Renal pelvis (tissue), 12 donors: ENCODE measurements at places on chromosomes 6 and 20. TPM values are rescaled to one million over a fixed set of nuclear protein-coding genes. Genes with fewer than 3 reads are reported as not detected.

GRCh38 chr20:33645072-33645358 is 17.1 kb upstream of the C20orf144 start:
- no peak for DNase-seq

DNA sequence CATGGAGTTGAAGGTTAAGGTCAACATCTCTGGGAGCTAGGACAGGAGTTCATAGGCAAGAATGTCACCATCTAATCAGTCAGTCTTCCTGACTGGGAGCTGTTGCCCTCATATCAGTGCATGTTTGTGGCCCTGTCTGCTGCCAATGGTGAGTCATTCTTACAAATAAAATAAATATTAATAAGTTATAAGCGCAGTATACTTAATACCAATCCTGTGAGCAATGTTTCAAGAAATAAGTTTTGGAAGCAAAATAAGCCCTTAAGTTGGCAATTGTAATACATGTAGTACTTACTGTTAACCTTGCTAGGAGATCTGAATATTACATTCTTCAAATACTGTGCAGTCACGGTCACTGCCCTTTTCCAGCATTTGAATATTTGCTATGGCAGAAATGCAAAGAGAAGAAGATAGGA is 20.2 kb upstream of the MDGA1 start:
- no peak for DNase-seq

- no peak for DNase-seq
Observed at GRCh38 chr6:41040940-41041536, 1.2 kb upstream of the TSPO2 start.

DNA sequence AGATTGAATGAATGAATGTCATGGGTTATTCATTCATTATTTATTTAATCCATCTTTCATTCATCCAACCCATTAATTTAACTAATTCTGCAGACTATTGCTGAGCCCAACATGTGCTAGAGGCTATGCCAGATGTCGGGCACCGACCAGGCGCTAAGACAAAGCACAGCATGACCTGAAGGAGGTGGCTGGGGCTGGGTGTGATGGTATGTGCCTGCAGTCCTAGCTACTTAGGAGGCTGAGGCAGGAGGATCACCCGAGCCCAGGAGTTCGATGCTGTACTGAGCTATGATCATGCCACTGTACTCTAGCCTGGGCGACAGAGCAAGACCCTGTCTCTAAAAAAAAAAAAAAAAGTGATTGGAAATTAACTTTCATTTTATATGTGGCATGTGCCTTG is 5.7 kb upstream of the SLC22A7 start:
- no peak for DNase-seq

DNA sequence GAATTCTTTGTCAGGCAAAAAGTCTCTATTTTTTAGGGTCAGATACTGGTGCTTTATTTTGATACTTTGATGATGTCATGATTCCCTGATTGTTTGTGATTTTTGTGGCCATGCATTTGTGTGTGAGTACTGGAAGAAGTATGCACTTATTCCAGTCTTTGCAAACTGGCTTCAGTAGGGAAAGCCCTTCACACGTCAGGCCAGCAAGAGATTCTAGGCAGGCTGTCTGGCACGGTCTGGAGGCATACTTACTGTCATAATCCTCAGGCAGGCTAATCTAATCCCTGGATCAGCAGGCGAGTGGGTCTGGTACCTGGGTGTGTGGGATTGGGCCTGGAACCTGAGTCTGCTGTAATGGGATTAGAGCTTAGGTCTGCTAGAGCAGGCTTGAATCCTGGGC is 391.8 kb upstream of the MMS22L start:
- no peak for DNase-seq

- no peak for DNase-seq
Observed at GRCh38 chr6:39366931-39367618, 44.6 kb upstream of the KCNK16 start.

DNA sequence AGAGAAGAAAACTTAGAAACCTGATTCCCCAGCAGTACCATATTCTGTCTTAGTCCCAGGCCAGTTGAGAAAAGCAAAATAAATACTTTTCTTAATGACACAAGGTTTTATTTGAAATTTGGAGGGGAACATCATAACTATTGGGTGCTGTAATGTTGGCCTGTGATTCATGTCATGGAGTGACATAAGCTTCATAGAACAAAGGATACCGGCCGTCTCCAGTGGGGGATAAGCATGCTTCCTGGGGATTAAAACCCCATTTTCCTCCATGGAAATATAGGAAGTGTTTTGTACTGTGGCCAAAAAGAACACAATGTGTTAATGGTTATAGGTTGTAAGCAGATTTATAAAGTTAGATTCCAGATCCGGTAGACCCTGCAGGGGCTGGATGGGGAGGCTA is 18.0 kb downstream of the MTHFD1L start:
- no peak for DNase-seq

DNA sequence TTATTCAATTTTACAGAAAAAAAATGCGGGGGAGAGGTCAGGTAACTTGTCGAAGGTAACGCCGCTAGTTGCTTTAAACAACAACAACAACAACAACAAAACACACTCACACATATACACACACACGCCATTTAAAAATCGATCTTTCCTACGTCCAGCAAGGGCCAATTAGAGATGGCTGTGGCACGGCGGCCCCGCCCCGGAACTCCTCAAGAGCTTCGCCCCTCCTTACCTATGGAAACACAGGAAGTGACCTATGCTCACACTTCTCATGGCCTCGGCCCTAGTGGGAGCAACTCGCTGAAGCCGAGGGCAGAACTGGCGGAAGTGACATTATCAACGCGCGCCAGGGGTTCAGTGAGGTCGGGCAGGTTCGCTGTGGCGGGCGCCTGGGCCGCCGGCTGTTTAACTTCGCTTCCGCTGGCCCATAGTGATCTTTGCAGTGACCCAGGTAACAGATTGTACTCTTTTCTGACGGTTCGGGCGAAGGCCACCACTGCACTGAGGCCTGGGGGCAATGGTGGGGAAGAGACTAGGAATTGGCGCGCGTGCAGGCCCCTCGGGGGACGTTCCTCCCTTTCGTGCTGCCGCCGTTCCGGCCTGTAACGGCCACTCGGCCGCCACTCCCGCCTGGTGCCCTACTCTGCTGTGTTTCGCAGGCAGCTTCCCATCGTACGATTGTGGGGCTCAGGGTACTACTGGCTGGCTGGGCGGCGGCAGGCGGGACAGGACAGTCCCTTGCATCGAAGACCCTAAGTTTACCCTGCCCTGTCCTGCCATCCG is at the start of gene TBP:
Gene TBP (plus strand): TSS at position 357 of the 783 bp plus-strand sequence. CDS start 2,661 bp downstream, outside the sequence.
- peak; percentile 98 for DNase-seq

DNA sequence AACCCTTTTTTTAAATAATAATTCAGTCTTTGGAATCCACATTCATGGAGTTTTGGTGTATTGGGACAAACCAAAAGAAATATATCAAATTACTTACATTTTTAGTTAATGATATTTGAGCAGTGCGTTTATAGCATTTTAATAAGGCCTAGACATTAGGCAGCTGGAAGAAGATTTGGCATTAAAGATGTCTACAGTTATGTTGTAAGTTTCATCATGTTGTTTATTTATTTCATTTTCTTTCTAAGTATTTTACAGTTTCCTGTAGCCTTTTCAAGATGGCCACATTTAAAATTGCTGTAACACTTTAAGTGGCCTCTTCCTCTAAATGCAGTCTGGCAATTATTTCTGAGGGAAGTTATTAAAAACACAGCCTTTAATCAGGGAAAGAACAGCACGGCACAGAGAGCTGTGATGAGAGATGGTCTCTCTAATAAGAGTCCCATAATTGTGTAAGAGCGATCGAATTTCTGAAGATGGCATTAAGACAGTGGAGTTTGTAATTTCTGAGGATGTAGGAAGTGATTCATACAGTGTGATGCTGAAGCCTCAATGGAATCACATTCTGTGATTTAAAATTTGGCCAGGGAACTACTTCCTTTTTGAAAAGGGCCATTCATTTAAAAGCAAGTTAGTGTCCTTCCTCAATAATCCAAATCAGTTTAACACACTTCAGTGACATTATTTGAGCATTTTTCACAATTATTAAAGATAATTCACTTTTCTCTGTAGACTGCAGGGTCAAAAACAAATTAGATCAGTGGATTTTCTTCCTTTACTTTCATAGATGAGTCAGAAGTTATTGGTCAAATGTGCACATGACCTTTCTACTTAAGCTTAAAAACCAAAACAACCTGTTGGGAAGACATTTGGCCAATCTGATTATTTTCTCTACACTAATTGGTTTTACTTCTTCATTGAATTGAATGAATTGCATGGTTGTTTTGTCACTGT is 52.4 kb upstream of the EDN3 start:
- no peak for DNase-seq

- no peak for DNase-seq
Observed at GRCh38 chr6:18314317-18314997, 50.1 kb upstream of the DEK start.

DNA sequence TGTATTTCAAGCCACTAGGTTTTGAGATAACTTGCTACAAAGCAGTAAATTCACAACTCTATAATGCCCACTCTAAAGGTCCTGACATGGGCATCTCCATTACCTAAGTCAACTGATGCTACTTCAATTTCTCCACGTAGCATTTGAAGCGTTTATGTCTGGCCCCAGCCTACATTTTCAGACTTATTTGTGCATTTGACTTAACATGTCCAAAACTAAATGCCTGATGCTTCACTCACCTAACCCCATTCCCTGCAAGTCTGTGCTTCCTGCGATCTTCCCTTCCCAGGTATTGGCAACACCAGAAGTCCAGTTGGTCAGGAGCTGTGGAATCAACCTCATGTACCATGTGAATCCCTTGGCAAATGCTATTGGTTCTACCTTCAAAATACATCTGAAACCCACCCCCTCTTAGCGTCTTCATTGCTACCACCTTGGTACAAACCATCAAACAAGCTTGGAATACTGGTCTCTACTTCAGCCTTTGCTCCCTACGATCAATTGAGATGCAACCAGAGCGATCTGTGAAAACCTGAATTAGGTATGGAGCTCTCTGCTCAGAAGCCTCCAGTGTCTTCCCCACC is 12.8 kb upstream of the ZNFX1 start:
- no peak for DNase-seq

- DNase-seq = no peak
Observed at GRCh38 chr6:7424967-7425807, 35.6 kb downstream of the RIOK1 start.

- DNase-seq = no peak
Observed at GRCh38 chr6:144055121-144055931, 40.0 kb downstream of the SF3B5 start.

DNA sequence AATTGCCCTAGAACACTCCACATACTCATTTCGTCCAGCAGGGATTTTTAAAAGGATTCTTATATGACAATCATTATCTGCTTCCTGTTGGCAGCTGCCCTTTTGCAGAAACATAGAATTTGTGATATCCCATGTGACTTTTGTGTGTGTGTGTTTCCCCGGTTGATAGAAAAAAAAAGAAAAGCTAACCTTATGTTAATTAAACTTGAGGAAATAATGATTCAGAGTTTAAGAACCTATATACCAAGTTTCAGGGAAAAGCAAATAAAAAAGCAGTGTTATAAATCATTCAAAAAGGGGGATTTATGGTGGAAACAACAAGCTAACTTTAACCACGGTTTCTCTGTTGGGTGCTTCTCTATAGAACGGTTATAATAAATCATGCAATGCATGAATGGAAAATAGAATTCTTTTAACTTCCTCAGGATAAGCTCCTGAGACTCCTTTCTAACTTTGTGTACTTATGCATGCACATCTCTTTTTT is 826.9 kb upstream of the EYS start:
- no peak for DNase-seq

DNA sequence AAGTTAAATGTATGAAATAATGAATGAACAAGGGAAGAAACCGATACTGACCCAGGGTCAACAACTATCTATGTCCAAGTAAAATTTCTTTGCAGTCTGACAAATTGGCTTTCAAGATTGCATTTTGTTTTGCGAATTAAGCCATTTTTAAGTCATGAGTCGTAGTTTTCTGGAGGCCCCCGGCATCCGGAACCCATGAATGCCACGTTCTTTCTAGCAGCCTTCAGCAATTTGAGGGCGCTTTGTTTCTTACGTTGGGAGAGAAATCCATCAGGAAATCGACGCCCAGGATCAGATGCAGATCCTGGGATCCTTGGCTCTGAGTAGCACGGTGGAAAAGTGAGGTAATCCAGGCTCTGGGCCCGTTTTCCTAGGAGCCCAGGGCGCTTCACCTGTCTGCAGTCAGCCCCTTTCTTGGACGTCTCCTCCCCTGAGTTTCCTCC is 309 bp upstream of the ABRACL start:
- DNase-seq = no peak

HLA-DRB1 gene
- polyA plus RNA-seq = 23.9 TPM

NMBR gene
- 0.28 TPM for polyA plus RNA-seq

OPRM1 gene
- polyA plus RNA-seq = not detected

PRELID3B gene
- 72.7 TPM for polyA plus RNA-seq

PACSIN1 gene
- polyA plus RNA-seq = 0.80 TPM

CRISP3 gene
- 0.25 TPM for polyA plus RNA-seq

ZBTB12 gene
- polyA plus RNA-seq = 27.7 TPM

SNAP91 gene
- polyA plus RNA-seq = 0.63 TPM
